ENCODE measurements at places on chromosomes 1 and 21.
A peak's percentile ranks its signal among the peaks of the same experiment; 100 is the strongest.

GRCh38 chr1:30757352-30758120 lies at the start of gene LAPTM5:
Gene LAPTM5, minus strand, starts transcription at chr1:30757774. Its CDS starts 29 bp downstream, at chr1:30757745.
- DNase-seq: peak; percentile 64

- no peak for DNase-seq
Observed at GRCh38 chr1:203276408-203276807, 28.9 kb upstream of the BTG2 start.

- no peak for DNase-seq
Observed at GRCh38 chr1:57353654-57354053, 70.2 kb downstream of the DAB1 start.

GRCh38 chr1:242147096-242147976 lies 148.4 kb upstream of the MAP1LC3C start:
- DNase-seq: peak; percentile 92
